Spinal cord (tissue), 10 donors: ENCODE measurements at places on chromosomes 5 and 9. TPM values are rescaled to one million over a fixed set of nuclear protein-coding genes. Genes with fewer than 3 reads are reported as not detected.

GRCh38 chr5:139397921-139398320 is 3.0 kb upstream of the PROB1 start:
- no peak for DNase-seq

DNA sequence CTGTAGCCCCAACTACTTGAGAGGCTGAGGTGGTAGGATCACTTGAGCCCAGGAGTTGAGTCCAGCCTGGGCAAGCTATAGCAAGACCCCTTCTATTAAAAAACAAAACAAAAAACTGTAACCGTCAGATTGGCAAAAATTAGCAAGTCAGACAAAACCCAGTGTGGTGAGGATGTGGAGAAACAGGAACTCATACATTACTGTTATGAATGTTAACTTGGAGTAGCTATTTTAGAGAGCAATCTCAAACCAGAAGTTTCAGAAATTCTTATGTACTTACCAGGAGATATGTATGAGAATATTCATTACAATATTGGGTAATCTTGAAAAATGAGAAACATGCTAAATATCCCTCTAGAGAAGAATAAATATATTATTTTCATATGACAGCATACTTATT is 120.3 kb downstream of the INVS start:
- DNase-seq = no peak

DNA sequence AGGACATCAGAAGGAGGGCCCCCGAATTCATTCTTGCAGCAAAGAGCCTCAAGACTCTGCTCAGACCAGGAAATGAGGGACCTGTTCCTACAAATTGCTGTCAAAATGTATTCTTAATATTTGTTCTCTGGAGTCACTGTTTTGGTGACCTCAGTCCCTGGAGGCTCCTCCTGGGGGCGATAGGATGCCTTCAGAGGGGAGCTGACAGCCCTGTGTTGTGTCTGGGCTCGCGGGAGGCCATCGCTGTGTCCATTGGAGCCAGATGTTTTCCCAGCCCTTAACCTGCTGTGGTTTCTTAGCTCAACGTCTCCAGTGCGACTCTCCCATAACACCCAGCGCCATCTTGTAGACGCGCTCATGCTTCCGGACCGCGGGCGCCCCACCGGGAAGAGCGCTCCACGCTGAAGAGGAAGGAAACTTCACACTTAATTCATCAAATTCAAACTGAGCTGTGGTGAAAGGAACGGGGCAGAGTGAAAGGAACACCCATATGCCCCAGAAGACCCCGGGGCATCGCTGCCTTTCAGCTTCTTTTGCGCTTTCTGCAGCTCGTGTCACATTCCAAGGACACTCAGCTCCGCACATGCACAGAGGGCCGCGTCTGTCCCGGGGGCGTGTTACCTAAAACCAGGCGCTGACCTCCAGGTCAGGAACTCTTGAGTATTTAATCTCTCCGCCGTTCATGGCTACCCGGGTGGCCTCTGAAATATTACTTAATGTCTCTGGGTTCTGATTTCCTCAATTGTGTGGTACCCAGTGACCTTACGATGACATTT is 112.3 kb upstream of the GDNF start:
- DNase-seq = no peak

DNA sequence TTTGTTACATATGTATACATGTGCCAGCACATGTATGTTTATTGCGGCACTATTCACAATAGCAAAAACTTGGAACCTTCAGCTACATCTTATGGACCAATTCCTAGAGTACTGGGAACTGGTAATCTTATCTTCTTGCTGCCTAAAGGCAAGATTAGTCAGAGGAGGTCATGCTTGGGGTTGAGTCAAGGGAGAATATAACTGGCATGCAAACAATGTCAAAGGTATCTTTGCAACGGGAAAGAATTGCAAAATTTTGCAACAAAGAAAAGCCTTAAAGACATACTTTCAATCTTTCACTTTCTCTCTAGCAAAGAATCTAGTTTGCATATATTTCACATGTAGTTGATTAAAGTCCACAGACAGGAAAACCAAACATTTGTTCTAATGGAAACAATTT is 145.2 kb downstream of the EDIL3 start:
- no peak for DNase-seq

GRCh38 chr5:166786889-166787288 is 1504.6 kb upstream of the WWC1 start:
- DNase-seq = no peak

GRCh38 chr9:17349831-17350230 is 215.0 kb downstream of the CNTLN start:
- no peak for DNase-seq

GRCh38 chr9:77455312-77455927 is 192.7 kb downstream of the GNA14 start:
- DNase-seq = no peak

DNA sequence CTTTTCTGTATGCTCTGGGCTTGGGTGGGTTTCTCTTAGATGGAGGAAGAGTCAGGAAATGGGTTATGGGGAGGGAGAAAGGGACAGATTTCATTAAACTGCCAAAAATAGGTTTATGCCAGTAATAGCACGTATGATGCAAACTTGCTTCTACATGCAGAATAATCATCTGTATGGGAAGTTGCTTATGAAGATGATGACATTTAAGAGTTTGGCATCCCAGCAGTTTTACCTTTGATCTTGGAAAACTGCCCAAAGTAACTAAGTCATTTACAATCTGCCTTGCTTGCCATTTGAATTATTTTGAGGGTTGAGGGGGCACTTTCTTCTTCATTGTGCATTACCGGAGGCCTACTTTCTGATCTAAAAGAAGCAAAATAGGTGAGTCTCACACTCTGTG is 282.9 kb upstream of the ANKRD55 start:
- DNase-seq = no peak

- no peak for DNase-seq
Measured at GRCh38 chr9:69283003-69283402, 42.0 kb upstream of the ENTREP1 start.

DNA sequence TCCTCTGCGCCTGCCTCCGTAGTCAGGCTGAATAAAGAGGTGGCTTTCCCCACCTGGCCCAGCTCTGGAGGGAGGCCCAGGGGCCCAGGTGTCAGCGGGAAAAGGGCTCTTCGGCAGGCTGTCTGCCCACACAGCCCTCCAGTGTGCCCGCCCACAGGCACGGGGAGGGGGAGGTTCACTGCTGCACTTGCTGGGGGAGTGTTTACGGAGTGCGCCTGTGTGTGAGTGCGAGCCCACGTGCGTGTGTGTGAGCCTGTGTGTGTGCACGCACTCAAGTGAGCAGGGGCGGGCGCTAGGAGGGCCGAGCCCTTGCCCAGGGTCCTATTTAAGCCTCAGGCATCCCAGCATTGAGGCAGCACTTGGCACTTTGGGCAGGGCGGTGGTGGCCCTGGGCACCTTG is 10.9 kb downstream of the DNLZ start:
- no peak for DNase-seq

The CNOT8 gene
- 60.9 TPM for polyA plus RNA-seq

The RMRP gene
- not detected for polyA plus RNA-seq

The IARS1 gene
- polyA plus RNA-seq = 76.7 TPM
